Activated naive CD4-positive, alpha-beta T cell treated with anti-CD3 and anti-CD28 coated beads for 36 hours (primary cell): ENCODE measurements at places on chromosomes 7 and 10. TPM values are rescaled to one million over a fixed set of nuclear protein-coding genes. Genes with fewer than 3 reads are reported as not detected.

Gene GPR37
- total RNA-seq, result not detected

GRCh38 chr10:6351495-6351894 lies 148.8 kb downstream of the PFKFB3 start:
- no peak overlapping the region for H3K4me3 ChIP-seq
- H3K36me3 ChIP-seq, result peaks cover 4% of the 10 kb centered on the region
- no peak overlapping the region for H3K27ac ChIP-seq
- DNase-seq, result no peak
- H3K27me3 ChIP-seq, result no peaks in the 10 kb centered on the region

Gene RPEL1
- 0.17 TPM for total RNA-seq

Gene FOXK1
- total RNA-seq, result 35.0 TPM

DNA sequence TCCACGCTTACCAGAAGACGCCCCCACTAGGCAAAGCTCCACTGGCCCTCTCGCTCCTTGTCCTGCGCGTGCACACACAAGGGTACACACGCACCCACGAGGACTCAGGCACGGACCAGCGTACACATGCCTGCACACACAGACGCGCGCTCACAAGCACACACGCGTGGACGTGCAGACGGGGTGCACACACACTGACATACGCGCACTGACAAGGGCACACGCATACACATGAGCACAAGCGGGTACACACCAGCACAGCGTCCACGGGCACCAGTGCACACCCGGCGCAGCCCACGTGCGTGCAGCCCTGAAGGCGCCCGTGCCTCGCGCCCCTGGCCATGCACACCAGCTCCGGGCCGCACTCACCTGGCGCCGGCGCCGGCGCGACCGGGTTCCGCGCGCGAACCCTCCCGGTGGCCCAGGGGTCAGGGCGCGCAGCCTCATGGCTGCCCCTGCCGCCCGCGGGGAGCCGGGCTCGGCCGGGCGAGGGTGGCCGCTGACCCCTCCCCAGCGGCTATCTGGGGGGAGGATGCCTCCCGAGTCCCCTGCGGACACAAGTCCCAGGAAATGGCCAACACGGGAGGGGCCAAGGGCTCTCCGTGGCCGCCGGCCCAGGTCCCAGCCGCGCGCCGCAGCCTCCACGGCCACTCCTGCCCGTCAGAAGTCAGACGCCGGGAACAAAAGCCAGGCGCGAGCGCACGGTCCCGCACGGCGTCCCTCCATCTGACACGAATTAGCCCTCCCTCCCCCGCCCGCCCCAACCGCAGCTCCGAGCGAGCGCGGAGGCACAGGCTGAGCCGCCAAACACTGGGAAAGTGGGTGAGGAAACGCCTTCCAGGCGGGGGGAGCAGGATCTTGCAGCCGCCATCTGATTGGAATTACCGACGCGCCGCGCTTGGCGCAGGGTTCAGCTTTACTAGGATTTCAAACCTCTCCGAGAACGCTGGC lies 45.0 kb downstream of the TNS3 start:
- no peaks in the 10 kb centered on the region for H3K4me1 ChIP-seq
- no peaks in the 10 kb centered on the region for H3K36me3 ChIP-seq
- H3K27me3 ChIP-seq, result peaks cover 19% of the 10 kb centered on the region
- no peak overlapping the region for H3K4me3 ChIP-seq

- no peak for DNase-seq
- H3K36me3 ChIP-seq, result no peaks in the 10 kb centered on the region
- no peaks in the 10 kb centered on the region for H3K4me1 ChIP-seq
- no peak overlapping the region for H3K4me3 ChIP-seq
- no peak overlapping the region for H3K27ac ChIP-seq
- H3K27me3 ChIP-seq, result peaks cover 13% of the 10 kb centered on the region
These were observed 72.5 kb upstream of the FZD1 start for GRCh38 chr7:91191771-91192170.

Gene BMPER
- total RNA-seq, result not detected

DNA sequence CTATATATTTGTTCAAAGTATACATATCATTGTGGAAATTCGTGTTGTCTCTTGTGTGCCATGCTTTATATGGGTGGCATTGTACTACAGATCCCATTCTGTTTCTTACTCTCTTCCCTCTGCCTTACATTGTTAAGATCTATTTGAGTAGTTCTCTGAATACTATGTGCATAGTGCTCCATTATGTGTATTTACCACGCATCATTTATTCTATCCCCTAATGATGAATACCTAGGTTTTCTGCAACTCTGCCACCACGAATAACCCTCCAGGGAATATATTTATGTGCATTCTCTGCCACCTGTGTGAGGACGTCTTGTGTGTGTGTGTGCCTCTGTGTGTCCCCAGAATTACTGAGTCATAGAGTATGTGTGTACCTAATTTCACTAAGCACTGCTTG lies 431.2 kb upstream of the C7orf33 start:
- DNase-seq, result no peak
- no peaks in the 10 kb centered on the region for H3K36me3 ChIP-seq
- no peak overlapping the region for H3K27ac ChIP-seq
- no peaks in the 10 kb centered on the region for H3K4me1 ChIP-seq

- H3K4me1 ChIP-seq, result peaks cover 9% of the 10 kb centered on the region
- no peak overlapping the region for H3K27ac ChIP-seq
- H3K36me3 ChIP-seq, result peaks cover 1% of the 10 kb centered on the region
- DNase-seq, result no peak
These were observed 97.7 kb downstream of the TAF3 start for GRCh38 chr10:7915923-7916536.
